Activated CD8-positive, alpha-beta memory T cell treated with anti-CD3 and anti-CD28 coated beads for 4 hours (primary cell): ENCODE measurements at places on chromosomes 6 and 20.

- no peak for DNase-seq
Measured at GRCh38 chr6:91600561-91600960, 1013.7 kb upstream of the MAP3K7 start.

GRCh38 chr6:1170794-1171193 is 141.1 kb upstream of the FOXQ1 start:
- no peak for DNase-seq

DNA sequence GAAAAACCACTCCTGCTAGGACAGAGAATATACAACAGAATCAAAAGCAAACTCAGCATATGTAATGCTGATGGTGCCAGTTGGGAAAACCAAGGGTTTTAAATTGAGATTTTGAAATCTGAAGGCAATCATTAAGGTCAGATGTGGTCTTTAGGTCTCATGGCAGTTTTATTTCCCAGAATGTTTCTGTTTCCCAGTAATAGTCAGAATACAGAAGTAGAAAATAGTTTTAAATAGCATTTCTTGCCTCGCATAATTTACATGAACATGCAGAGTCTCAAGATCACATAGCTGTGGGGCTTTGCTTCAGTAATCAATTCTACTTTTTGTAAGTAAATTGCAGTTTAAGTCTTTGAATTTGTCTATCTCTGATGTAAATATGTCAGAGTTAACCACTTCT is 58.1 kb downstream of the RNF144B start:
- no peak for DNase-seq

- no peak for DNase-seq
Measured at GRCh38 chr6:149897855-149898744, at the start of gene RAET1E. Gene RAET1E, minus strand, starts transcription at chr6:149898113. Its CDS starts 7,212 bp downstream, at chr6:149890901.

DNA sequence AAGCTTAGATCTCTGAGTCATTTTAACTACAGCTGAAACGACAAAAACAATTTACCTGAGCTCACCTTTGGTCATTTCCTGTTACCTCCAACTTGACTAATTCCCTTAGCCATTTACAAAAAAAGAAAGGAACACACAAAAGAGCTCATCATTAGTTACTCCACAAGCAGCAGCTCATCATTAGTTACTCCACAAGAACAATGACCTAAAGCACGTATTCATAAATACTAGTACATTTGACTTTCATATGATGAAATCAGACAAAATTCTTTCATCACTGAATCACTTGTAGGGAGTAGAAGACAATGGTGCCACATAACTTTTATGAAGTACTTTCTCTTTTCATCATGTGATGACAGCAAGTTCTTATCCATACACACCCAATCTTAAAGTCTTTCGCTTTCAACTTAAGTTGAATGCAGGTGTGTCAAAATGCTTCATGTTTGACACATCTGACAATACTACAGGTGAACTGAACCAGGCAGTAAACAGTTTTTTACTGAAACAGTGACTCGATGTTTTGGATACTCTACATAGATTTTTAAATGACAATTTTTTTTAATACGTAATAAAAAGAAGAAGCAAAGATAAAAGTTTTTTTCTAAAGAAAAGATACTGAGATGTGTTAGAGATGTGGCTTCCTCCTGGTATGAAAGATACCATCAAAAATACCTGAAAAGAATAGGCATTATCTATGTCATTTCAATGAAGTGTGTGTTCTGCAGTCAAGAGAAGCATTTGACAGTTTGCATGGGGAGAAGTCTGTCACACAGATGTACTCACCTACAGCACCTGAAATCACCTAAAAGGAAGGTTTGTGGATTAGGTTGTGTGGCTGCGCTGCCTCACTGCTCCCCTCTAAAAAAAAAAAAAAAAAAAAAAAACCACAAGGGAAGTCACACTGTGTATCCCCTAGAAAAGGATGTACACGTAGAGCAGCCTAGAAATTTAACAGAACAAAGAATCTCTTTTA is 109.1 kb downstream of the PRDM1 start:
- no peak for DNase-seq

- no peak for DNase-seq
Measured at GRCh38 chr20:8901237-8902025, 167.5 kb upstream of the PLCB4 start.

DNA sequence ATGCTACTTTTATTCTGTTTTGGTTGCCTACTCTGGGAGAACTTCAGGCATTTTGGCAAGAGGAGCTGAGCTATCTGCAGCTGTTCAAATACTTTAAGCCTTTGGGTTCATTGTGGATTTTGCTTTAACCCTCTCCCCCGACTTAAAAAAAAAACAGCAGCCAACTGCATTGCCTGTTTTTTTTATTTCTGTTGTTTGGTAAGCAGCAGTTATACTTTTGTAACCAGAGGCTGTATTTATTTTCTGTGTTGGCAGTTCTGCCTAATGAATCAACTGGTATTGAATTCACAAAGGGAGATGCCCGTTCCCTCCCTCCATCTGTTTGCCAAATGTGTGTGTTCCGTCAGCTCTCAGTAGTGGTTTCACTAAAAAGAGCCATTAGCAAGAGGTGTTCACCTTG is 484.0 kb downstream of the UTRN start:
- DNase-seq: no peak
